ENCODE measurements at places on chromosomes 6 and 20. TPM values are rescaled to one million over a fixed set of nuclear protein-coding genes. Genes with fewer than 3 reads are reported as not detected.

- DNase-seq: no peak
Measured at GRCh38 chr6:25458485-25458884, 179.3 kb downstream of the CARMIL1 start.

GRCh38 chr6:2626401-2626800, 124.3 kb downstream of the MYLK4 start:
- DNase-seq: no peak

- no peak for DNase-seq
Measured at GRCh38 chr6:106520711-106521401, 108.4 kb downstream of the RTN4IP1 start.

- no peak for DNase-seq
Measured at GRCh38 chr20:31449511-31450414, 9.3 kb downstream of the DEFB123 start.

- no peak for DNase-seq
Measured at GRCh38 chr6:10534419-10534762, 13.2 kb downstream of the GCNT2 start.

- no peak for DNase-seq
Measured at GRCh38 chr6:14925699-14926026, 320.2 kb upstream of the JARID2 start.

- no peak for DNase-seq
Measured at GRCh38 chr6:1577146-1577680, 32.5 kb upstream of the FOXC1 start.

DNA sequence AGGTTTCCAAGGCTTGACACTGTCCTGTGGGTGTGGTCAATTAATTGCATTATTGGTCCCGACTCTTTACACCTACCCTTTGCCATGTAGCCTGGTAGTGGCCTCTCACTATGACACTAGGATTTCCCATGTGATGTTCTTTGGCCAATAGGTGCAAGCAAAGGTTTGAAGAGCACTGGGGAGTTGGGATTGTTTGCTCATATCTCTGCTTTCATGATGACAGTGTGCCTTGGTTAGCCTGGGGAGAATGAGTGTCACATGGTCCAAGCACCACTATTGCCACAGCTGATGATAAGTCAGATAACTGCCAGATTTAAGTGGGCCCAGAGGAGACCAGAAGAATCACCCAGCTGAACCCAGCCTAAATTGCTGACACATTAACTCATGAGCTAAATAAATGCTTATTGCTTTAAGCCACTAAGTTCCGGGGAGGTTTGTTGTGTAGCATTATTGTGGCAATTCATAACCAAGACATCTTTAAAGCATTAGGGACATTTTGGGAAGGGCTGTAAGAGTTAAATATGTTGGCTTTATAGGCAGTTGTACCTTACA, 17.2 kb upstream of the SCP2D1 start:
- no peak for DNase-seq

DNA sequence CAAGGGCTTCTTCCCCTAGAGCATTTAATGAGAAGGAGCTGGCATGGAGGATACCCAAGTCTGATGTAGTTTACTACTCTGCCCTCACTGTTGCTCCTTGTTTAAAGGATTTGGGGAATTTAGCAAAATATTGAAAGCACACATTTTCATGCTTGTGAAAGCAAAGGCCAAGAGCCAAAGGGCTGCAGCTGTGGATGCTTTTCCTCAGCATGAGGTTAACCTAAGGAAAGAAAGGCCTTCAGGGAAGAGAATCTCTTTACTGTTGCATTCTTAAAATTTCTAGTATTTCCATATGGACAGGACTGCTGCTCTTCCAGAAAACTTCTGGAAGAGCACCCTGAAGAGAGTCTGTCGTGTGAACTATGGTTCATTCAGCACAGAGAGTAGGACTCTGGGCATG, 45.9 kb upstream of the SASH1 start:
- no peak for DNase-seq

DNA sequence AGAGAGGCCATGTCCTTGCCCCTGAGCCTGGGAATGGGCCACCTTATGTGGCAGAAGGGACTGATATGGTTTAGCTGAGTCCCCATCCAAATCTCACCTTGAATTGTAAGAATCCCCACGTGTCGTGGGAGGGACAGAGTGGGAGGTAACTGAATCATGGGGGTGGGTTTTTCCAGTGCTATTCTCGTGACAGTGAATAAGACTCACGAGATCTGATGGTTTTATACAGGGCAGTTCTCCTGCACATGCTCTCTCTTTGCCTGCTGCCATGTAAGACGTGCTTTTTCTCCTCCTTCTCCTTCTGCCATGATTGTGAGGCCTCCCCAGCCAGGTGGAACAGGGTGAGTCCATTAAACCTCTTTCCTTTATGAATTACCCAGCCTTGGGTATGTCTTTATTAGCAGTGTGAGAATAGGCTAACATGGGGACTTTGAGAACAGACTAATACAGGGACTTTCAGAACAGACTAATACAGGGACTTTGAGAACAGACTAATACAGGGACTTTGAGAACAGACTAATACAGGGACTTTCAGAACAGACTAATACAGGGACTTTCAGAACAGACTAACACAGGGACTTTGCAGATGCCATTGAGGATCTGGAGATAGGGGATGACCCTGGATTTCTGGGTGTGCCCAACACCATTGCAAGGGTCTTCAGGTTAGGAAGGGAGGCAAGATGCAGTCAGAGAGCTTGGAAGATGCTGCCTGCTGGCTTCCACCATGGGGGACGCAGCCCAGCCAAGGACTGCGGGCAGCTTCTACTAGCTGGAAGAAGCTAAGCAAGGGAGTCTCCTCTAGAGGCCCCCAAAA, 86.9 kb downstream of the RAMACL start:
- no peak for DNase-seq

DNA sequence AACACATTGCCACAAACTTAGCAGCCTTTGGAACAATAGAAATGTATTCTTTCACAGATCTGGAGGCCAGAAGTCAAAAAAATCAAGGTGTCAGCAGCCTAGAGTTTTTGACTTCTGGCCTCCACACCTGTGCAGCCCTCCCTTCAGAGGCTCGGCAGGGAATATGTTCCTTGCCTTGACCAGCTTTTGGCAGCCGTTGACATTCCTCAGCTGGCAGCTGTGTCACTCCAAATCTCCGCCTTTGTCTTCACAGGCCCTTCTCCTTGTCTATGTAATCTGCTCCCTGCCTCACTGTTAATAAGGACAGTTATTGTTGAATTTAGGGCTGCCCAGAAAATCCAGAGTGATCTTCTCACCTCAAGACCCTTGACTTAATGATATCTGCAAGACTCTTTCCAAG, 17.2 kb upstream of the AHI1 start:
- no peak for DNase-seq

- no peak for DNase-seq
Measured at GRCh38 chr20:18401305-18401704, 65.5 kb downstream of the DZANK1 start.

DNA sequence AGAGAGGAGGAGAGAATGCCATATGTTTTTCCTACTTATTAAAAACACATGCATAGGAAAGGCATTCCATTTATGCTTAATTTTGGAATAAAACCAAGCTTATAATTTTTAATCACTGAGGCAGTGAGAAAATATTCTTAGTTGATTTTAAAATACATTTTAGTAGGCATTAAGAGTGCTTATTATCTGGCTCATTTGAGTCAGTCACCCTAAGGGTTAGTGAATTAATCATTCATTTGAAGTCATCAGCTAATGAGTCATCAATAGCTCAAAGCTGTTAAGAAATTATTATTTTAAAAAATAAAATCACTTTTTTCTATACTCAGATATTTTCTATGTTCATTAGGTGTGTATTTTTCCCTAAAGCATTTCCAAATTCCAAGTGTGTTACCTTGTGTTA, 81.6 kb downstream of the TMEM200A start:
- DNase-seq: no peak

GRCh38 chr6:164101859-164102258, 687.3 kb downstream of the QKI start:
- DNase-seq: no peak

DNA sequence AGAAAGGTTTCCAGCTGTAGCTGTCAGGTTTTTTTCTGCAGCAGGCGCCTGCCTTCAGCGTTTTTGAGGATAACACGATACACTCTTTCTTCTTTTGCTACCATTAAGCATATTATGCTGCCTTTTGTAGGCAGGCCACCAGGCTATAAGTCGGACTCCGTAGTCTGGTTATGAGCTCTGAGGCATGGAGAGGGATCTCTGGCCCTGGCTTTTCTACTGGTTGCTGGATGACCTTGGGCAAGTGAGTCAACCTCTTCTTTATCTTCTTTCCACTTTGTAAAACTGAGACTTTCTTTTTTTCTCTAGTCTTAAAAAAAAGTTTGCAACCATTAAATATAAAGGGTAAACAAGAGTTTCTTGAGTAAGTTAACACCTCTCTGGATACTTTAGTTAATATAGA, 120.2 kb downstream of the BCKDHB start:
- DNase-seq: no peak

DNA sequence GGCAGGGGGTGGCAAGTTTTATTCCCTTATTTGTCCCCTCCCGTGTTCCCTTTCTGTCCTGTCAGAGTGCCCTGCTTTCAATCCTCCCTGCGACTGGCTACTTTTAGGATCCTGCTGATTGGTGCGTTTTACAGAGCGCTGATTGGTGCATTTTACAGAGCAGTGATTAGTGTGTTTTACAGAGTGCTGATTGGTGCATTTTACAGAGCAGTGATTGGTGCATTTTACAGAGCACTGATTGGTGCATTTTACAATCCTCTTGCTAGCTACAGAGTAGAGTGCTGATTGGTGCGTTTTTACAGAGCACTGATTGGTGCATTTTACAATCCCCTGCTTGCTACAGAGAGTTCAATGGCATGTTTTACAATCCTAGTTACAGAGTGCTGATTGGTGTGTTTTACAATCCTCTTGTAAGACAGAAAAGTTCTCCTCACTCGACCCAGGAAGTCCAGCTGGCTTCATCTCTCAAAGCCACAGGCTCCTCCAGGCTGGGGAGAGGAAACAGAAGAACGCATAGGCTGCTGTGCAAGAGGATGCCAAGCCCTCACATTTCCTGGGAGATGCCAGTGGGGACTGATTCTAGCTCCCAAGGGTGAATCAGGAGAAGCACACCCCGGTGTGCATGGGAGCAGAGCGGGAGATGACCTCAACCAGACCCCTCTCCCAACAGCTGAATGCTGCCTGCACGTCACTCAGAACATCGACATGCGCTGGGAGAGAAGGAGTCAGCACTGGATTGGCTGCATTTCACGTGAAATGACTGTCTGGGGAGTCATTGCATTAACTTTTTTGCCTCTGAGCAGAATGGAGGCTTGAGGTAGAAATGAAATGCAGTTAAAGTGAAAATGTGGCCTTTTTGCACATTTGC, 48.3 kb upstream of the SLC22A23 start:
- DNase-seq: no peak

GRCh38 chr6:53306819-53307347, 41.9 kb downstream of the ELOVL5 start:
- DNase-seq: no peak

GRCh38 chr6:13331516-13332348, 3.4 kb upstream of the TBC1D7 start:
- DNase-seq: no peak

- DNase-seq: no peak
Measured at GRCh38 chr6:152034631-152035030, 227.1 kb downstream of the ESR1 start.

DNA sequence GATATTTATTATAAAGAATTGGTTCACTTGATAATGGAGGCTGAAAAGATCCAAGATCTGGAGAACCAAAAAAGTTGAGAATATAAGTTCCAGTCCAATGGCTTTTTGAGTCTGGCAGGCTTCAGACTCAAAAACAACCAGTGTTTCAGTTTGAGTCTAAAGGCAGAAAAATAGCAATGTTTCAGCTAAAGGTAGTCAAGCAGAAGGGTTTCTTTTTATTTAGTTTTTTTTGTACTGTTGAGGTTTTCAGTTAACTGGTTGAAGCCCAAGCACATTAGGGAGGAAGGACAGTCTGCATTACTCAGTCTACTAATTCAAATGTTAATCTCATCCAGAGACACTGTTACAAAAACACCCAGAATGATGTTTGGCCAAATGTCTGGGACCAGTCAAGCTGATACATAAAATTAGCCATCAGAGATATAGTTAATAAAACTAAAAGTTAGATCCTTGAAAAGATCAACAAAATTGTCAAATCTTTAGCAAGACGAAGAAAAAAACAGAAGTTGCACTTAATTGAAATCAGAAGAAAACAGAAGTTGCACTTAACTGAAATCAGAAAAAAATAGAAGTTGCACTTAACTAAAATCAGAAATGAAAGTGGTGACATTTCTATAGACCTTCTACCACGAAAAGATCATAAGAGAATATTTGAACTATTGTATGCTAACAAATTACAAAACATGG, 980.3 kb upstream of the FLRT3 start:
- DNase-seq: no peak

GRCh38 chr20:62275219-62275618, 27.6 kb upstream of the ADRM1 start:
- DNase-seq: peak; percentile 9

- DNase-seq: no peak
Measured at GRCh38 chr20:51062065-51062464, 39.2 kb upstream of the KCNG1 start.

DNA sequence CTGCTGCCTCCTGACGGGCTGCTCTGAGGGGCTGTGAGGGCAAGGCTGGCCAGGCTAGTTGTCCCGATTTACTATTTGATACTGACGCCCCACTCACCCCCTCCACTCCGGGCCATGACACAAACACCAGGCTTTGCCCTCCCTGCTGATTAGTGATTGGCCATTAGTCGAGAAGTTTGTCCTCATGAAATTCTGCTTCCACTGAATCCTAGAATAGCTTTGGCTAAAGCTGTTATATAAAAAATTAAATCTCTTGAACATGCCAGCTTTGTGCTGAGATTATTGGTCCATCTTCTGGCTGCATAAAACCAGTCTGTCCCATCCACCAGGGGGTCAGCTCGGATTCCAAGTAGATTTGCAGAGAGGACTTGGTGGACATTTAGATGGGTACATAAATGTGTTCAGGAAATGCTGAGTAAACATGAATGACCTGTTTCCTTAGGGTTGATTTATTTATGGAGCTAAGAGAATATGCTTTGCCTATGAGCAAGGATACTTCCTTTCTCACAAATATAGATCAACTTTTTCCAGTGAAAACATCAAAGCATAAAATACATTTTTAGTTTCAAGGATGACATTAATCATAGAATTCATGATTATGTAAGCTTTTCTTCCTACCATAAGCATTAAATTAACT, at the start of gene GABRR2:
Gene GABRR2, minus strand, starts transcription at position 51 of the 637 bp plus-strand sequence. CDS start 134 bp downstream, outside the sequence.
- DNase-seq: no peak

- DNase-seq: no peak
Measured at GRCh38 chr6:80126657-80127345, 20.3 kb downstream of the BCKDHB start.

GRCh38 chr6:139903411-139904157, 529.1 kb upstream of the CITED2 start:
- DNase-seq: no peak

Gene HSPA12B
- 16.6 TPM for total RNA-seq

Gene CTAGE9
- not detected for total RNA-seq

Gene KCNB1
- total RNA-seq: 1.1 TPM

Gene TULP1
- not detected for total RNA-seq

Gene ULBP3
- 0.83 TPM for total RNA-seq

Gene IYD
- total RNA-seq: not detected

Gene LTA
- total RNA-seq: not detected

Gene SNPH
- 8.9 TPM for total RNA-seq

Gene CCN5
- 15.8 TPM for total RNA-seq

Gene SYNDIG1
- 11.5 TPM for total RNA-seq

Gene HLA-DPA1
- 34.1 TPM for total RNA-seq
